ENCODE measurements at places on chromosomes 2 and 18. TPM values are rescaled to one million over a fixed set of nuclear protein-coding genes. Genes with fewer than 3 reads are reported as not detected.

SLC9A4 gene
- total RNA-seq = not detected

OTOS gene
- total RNA-seq = not detected

CNDP1 gene
- not detected for total RNA-seq

VIT gene
- total RNA-seq = 31.8 TPM

GTF3C2 gene
- 31.6 TPM for total RNA-seq

SPC25 gene
- not detected for total RNA-seq

ELOA2 gene
- total RNA-seq = not detected

IL36RN gene
- total RNA-seq = not detected

DNA sequence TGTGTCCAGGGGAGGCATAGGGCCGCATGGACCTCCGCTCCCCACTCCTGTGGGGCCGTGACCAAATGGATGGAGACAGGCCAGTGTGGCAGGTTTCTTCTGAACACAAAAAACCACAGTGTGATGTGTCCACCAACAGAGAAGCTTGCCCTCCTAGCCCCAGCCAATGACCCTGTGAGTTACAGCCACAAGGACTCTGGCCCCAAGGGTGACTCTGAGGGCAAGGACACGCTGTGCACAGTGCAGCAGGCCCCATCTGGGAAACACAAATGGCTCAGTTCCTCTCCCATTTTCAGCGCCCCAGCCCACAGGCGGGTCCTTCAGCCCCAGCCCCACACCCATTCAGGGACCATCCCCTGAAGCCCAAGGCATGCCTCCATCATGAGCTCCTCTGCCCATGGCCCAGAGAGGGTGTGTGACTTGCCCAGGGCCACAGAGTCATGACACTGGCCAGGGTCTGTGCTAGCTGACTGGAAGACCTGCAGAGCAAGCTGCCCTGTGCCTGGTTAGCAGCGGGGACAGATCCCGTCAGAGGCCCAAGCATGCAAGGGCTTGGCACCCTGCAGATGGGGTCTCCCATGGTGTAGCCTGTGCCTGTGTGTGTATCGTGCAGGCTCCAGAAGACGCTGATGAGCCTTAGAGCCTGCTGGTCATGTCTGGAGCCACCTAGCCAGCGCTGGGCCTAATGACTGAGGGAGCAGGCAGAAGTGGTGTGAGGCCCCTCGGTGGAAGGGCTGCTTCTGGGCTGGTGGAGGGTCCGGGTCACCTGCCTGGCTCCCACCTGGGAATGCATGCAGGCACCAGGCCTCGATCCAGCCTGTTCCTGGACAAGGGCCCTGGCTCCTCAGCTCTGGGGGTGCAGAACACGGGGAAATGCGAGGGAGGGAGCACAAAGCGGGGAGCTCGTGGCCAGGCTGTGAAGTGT is 47.7 kb downstream of the HS6ST1 start:
- DNase-seq = no peak

DNA sequence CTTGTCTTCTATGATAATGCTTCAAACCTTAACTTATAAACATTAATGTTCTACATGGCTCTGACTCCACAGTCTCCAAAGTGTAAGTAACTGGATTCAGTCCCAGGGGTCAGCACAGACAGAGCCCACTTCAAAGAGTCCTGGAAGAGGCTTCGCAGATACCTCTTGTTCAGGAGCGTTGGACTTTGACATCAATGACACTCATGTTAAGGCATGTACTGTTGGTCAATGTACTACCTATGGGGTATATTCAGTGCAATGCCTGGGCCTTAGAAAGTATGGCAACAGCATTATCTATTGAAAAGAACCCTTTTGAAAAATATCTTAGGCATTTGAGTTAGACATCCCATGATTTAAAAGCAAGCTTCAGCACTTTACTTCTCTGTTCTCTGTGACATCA is 143.1 kb downstream of the GRB14 start:
- DNase-seq = no peak

- no peak for DNase-seq
Observed at GRCh38 chr18:63148449-63149301, 170.9 kb downstream of the BCL2 start.

DNA sequence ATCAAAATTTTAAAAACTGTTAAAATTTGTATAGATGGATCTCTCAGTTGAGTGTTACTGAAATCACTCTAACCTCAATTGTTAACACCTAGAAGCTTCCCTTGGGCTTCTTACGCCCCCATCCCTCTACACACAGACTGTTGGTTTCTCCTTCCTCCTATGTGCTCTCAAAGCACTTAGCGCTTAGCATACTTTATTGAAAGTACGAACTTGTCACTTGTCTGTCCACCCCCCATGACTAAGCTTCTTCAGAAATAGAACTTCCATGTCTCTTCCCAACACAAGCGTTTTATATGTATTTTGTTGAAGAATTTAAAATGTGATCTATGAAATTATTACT is 441 bp downstream of the MPHOSPH10 start:
- DNase-seq = no peak

GRCh38 chr2:206558492-206558891 is 83.8 kb upstream of the FAM237A start:
- DNase-seq = no peak

DNA sequence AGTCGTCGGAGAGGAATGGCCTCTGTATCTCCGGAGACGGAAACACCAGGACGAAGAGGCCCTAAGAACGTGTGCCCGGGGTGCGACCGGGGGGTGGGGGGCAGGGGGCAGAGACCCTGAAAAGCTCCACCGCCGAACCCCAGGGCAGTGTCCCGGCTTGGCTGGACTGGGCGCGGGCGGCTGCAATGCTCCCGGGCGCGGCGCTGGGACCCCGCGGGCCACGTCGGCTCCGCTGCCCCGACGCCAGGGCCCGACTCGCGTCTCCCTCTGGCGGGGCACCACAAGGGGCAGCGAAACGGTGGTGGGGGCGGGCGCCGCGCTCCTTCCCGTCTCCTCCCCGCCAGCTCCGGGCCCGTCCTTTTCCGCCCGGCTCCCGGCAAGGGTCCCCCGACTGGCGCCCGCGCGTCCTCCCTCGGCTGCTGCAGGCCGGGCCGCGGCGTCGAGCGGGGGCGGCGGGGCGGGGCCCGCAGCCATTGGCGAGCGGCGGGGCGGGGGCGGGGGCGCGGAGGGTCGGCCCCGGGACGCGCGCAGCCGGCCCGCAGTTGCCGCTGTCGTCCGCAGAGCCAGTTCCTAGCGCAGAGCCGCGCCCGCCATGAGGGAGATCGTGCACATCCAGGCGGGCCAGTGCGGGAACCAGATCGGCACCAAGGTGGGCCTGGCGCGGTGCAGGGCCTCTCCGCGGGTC is at the start of gene TUBB6:
TSS of gene TUBB6 (plus strand) at position 541 of the 685 bp plus-strand sequence. CDS start at position 593, 52 bp downstream.
- no peak for DNase-seq

DNA sequence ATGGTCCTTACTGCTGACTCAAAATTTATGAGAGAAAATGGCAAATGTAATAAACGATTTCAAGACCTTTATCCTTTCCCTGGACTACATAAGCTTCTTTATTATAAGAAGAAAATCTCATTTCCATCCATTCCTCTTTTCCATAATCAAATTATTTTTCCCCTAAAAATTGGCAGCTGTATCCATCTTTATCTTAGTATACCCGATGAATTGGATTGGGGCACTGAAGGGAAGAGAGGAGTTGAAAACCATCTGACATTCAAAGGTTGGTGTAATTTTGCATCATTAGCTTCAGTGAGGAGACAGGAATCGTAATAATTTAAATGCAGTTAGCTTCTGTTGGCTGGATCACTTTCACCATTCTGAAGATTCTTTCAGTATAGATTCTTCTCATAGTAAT is 574.1 kb downstream of the XIRP2 start:
- DNase-seq = no peak

DNA sequence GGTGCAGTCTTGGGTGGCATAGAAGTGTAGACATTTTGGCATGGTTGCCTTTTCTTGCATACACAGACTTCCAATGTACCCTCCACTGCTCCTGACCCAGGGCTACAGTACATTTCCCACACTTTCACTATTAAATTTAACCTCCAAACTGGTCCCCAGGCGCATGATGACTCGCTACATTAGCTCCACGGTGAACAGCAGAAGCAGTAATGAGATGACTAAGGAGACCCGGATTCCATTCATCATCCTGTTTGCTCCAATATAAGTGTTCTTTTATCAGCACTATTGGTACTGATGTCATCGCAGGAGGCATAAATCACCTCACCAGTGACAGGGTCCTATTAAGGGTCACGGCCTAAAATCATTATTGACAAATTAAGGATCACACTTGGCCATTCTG is 316.5 kb downstream of the EN1 start:
- DNase-seq = no peak

DNA sequence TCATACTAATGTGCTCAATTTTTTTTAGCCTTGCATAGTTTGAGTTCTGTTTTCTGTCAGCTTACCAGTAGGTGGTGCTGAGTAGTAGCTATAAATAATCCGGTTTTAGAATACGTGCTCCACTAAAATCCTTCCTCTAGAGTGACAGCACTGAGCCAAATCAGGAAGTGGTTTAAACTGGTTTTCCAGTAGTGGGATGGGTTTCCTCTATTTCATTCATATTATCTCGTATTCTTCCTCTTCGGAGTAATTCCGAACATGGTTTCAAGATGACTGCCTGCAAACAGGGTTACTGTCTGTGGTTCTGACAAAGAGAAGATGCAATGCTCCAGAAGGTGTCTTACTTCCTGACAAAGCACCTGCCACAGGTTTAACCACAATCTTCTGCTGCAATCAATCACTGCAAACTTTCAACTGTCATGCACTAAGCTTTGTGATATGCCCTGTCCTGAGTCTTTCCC is 496.9 kb upstream of the VRK2 start:
- DNase-seq = no peak

- DNase-seq = no peak
Observed at GRCh38 chr2:64243081-64244036, 99.1 kb upstream of the PELI1 start.

GRCh38 chr2:73705091-73705490 is 32.1 kb downstream of the TPRKB start:
- DNase-seq = no peak

DNA sequence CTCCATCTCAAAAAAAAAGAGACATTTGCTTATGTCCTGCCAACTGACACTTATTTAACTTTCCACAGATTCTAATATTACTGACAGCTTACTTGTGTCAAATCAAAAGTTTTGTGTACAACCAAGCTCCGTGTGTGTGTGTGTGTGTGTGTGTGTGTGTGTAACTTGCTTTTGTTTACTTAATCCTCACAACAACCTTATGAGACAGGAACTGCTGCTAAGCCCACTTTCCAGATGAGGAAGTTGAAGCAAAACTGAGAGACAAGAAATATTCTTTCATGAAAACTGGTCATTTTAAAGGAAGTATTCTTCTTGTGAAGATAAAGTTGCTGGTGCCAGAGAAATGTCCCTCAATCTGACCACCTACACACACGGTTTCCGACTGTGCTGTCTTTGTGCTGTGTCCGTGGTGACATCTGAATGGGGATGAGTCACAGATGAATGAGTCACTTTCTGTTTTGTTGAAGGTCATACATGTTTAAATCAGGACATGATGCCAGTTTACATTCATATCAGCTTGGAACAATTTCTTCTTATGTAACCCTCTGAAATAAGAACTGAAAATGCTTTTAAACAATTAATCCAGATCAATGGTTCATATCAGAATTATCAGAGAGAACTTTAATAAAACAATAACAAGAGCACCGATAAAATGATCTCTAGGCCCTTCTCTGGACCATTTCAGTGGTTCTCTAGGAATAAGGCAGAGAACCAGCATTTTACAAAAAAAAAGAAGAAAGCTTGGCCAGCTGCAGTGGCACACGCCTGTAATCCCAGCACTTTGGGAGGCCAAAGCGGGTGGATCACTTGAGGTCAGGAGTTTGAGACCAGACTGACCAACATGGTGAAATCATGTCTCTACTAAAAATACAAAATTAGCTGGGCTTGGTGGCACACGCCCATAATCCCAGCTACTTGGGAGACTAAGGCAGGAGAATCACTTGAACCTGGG is 95.5 kb downstream of the THNSL2 start:
- DNase-seq = no peak

GRCh38 chr2:220987839-220988238 is 584.3 kb downstream of the EPHA4 start:
- no peak for DNase-seq

DNA sequence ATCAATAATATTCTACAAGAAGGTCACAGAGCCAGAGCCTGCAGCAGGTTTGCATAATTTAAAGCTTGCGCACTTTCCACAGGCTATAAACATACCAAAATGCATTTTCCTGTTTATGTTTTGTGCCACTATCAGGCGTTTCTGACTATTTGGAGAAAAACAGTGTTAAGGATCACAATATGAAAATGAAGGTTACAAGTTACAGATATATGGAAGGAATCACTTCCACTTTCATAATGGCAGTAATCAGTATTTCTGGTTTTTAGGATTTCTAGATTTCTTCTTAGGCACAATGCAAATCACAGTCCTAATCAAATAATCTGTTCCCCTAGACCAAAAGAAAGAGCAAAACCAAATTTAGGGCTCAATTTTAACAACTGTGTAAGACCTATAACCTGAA is 279.5 kb downstream of the NBAS start:
- DNase-seq = no peak

DNA sequence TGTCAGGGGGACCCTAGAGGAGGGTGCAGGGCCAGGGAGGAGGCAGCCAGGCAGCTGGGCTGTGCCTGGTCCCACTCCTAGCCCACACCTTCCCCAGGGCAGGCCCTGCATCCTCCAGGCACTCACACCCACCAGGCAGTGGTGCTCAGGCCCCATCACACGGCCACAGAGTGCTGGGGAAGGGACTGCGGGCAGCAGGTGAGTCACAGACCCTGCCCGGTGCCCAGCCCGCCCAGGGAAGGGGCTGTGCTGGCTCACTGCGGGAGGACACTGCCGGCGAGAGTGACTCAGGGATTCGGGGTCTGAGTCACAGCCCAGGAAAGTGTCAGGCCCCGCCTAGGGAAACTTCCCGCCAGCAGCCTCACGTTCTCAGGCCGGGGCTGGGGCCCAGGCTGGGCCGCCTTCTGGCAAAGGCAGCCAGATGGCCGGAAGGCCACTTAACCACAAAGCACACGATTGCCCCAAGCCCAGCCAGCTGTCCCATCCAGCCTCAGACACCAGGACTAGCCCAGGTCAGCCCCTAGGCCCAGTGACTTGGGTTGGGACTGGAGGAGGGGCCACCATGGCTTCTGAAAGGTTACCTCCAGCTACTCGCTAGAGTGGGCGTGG is 42.2 kb downstream of the BIN1 start:
- peak; percentile 97 for DNase-seq

DNA sequence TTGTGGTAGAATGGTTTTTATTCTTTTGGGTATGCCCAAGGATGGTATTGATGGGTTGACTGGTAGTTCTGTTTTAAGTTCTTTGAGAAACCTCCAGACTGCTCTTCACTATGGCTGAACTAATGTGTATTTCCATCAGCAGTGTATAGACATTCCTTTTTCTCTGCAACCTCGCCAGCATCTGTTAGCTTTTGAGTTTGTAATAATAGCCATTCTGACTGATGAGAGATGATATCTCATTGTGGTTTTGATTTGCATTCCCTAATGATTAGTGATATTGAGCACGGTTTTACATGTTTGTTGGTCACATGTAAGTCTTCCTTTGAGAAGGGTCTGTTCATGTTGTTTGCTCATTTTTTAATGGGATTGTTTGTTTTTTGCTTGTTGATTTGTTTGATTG is 1348.7 kb upstream of the NXPH2 start:
- DNase-seq = no peak

All from esophagus muscularis mucosa (tissue), 4 donors.